ENCODE measurements at places on chromosomes 6 and 20.

DNA sequence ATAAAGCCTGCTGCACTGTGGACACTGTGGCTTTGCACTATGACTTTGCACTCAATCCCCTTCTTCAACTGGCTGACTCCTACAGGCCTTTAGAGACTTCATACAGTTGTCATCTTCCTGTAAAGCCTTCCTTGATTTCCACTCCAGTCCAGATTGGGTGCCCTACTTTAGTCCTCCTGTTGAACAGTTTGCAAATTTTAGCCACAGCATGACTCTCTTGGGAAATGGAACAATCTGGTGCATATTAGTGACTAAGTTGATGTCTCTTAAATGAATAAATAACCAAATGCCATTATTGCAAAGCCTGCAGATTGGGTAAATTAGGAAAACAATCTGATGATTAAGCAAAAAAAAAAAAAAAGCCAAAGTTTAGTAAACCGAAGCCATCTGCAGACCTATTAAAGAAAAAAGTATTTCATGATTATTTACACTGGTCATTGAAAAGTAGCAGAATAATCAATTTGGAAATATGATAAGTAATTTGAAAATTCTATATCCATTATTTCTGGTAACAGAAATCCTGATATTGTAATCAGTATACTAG is 12.6 kb downstream of the PLCB4 start:
- DNase-seq: no peak

- DNase-seq: no peak
Measured at GRCh38 chr6:7467007-7467897, 74.2 kb upstream of the DSP start.

DNA sequence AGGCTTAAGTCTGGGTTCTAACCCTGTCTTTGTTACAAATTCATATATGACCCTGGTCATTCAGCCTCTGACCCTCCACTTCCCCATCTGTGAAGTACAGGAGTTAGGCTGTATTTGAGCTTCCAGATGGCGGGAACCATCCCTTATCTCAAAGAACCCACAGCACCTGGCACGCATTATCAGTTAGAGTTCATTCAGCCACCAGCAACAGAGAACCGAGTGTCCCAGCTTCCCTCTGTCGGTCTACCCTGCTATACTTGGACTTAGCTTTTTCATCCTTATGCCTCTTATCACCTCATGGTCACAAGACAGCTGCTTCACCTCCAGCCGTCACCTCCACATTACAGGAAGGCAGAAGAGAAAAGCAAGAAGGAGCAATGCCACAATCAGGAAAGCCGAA is 147.8 kb downstream of the EYA2 start:
- no peak for DNase-seq

- no peak for DNase-seq
Measured at GRCh38 chr20:11926292-11926998, 8.8 kb downstream of the BTBD3 start.

DNA sequence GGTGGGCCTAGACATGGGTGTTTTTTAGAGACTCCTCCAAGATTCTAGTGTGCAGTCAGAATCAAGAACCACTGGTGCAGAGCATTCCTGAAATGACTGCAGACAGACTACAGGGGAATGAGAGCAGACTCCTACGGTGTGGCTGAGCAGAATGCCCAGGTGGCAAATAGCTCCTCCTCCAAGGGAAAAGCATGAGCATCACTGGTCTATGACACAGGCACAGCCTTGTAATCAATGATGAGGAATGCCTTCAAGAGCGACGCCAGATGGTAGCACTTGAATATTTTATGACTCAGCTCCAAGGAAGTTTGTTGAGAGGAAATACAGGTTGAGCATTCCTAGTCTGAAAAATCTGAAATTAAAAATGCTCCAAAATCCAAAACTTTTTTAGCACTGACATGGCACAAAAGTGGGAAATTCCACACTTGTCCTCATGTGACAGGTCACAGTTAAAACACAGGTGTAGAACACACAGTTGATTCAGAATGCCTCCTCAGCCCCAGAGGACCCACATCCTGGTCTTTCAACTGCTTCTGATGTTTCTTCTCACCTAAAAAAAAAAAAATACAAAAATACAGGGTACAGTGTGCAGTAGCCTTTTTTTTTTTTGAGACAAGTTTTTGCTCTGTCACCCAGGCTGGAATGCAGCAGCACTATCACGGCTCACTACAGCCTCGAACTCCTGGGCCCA is 10.6 kb upstream of the FAM8A1 start:
- no peak for DNase-seq

GRCh38 chr6:45590696-45591184 is 213.0 kb upstream of the SUPT3H start:
- DNase-seq: no peak

GRCh38 chr6:2222275-2222842 is 23.0 kb downstream of the GMDS start:
- no peak for DNase-seq

GRCh38 chr20:3072530-3073250 is 1.3 kb downstream of the OXT start:
- DNase-seq: no peak

GRCh38 chr6:27145731-27146455 is 101.6 kb upstream of the PRSS16 start:
- peak; percentile 62 for DNase-seq

DNA sequence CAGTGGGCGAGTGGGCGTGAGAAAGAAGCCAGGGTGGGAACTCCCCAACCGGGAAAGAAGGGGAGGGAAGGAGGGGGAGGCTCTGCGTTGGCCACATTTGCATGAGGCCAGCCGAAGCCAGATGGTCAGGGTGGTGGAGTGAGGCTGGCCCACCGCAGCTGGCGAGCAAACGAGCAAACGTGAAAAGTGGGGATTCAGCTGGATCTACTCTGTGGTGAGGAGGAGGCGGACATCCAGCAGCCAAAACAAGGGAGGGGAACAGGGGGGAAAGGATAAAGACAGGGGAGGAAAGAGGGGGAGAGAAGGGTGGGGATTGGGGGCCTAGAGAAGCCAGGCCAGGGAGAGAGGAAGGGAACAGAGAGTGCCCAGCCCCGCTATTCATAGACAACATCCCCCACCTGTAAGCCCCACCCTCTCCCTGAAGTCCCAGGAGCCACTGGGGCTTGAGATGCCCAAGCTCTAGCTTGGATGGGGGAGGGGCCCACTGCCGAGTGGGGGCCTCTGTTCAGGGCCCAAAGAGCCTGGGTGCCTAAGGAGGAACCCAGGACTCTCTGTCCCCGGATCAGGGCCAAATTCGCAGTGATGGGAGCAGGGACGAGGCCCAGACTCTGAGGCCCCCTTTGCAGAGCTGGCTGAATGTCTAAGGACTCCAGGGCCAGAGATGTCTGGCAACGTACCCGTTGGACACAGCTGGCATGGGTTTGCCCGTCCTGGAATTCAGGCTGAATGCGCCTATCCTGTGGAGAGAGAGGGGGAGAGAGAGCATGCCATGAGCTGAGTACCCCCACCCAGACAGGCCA is 45.1 kb downstream of the CPNE5 start:
- DNase-seq: no peak

DNA sequence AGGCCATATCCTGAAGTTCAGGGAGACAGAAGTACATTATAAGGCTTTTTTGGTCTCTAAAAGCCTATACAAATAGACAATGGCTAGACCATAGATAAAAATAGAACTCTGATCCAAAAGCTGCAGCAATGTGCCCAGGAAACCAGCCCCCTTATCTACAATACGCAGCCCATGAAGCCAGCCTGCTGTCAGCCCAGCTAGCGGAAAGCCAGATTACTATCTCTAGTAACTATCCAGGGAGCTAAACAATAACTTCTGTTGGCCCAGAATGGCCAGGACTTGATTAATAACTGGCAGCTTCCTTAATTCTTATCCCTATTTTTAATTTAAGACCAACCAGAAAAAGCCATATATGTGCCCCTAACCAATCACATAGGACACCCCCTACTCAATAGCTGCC is 160.4 kb upstream of the SMLR1 start:
- DNase-seq: no peak

DNA sequence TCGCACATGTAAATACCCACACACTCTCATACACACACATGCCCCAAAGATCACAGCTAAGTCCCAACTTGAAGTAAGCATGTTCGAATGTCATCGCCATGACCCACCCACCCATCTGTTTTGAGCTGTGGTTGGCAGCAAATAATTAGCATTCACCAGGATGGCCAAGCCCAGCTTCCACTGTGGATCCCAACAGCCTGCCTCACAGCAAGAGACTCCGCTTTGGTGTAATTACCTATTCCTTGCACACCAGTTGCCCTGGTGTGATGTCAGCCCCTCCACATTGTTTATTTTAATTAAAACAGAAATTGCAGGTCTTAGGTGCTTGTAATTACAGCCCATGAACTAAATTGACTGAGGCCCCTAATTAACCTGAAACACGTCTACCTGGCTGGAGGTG is 81.1 kb downstream of the MAFB start:
- no peak for DNase-seq
